Testis (tissue), 5 donors: ENCODE measurements at places on chromosomes 7 and 10. TPM values are rescaled to one million over a fixed set of nuclear protein-coding genes. Genes with fewer than 3 reads are reported as not detected.
A peak's percentile ranks its signal among the peaks of the same experiment; 100 is the strongest.

Gene PLAC9
- total RNA-seq: 20.7 TPM

Gene TCF7L2
- 23.3 TPM for total RNA-seq

GRCh38 chr10:33666686-33667480 lies 332.4 kb upstream of the NRP1 start:
- no peak for DNase-seq

DNA sequence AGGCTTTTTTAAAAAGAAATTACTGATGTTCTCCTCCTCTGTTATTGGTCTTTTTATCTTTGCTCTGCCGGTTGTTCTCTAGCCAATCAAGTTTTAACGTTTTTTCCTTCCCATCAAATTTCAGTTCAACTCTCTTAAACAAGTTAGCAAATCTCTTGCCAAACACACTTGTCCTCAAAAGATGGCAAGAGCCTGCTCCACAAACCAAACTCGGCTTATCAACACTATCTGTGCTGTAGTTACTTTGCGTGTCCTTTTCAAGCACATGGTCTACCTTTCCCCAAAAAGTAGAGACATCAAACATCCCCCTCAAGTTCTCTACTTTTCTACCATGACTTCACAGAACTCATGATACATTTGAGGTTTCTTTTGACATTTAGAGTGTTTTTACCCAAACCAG lies 71.3 kb downstream of the OSBPL3 start:
- DNase-seq: no peak

DNA sequence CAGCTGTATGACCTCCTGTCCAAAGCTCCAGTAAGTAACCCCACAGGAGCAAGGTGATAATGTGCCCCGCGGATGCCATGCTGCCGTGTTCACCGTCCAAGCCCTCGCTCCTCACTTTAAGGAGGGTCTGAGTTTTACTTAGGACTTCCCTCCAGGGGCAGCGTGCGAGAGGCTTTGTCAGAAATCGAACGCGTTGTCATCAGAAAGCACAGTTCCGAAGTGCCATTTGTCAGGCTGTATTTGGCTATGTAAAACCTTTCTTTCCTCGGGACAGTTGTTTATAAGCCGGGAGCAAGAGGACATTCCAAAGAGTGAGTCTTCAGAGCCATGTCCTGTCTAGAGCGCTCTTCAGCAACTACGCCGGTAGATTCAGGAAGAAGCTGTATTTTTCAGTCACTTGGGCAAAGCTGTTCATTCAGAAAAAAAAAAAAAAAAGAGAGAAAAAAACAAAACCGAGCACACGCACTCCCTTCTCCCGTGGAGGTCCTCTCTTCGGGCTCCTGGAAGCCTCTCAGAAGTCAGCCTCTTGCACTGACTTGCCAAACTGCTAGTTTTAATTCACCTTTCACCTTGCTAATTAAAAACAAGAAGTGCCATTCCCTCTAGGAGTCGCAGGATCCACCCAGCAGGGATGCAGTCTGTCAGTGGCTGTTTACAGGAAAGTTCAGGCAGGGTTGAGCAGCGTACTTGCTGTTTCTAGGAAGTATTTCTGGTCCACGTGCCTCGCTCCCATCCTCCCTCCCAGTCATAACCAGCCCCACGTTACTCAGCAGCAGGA lies at the start of gene SEMA3E:
SEMA3E (minus strand) TSS at position 676 of the 778 bp plus-strand sequence.
- peak; percentile 39 for DNase-seq

GRCh38 chr10:26310361-26310760 lies 93.8 kb downstream of the GAD2 start:
- no peak for DNase-seq

- DNase-seq: no peak
Measured at GRCh38 chr7:2138146-2138765, 94.5 kb downstream of the MAD1L1 start.

GRCh38 chr7:73520673-73521635 lies 1.1 kb downstream of the BAZ1B start:
- DNase-seq: no peak

DNA sequence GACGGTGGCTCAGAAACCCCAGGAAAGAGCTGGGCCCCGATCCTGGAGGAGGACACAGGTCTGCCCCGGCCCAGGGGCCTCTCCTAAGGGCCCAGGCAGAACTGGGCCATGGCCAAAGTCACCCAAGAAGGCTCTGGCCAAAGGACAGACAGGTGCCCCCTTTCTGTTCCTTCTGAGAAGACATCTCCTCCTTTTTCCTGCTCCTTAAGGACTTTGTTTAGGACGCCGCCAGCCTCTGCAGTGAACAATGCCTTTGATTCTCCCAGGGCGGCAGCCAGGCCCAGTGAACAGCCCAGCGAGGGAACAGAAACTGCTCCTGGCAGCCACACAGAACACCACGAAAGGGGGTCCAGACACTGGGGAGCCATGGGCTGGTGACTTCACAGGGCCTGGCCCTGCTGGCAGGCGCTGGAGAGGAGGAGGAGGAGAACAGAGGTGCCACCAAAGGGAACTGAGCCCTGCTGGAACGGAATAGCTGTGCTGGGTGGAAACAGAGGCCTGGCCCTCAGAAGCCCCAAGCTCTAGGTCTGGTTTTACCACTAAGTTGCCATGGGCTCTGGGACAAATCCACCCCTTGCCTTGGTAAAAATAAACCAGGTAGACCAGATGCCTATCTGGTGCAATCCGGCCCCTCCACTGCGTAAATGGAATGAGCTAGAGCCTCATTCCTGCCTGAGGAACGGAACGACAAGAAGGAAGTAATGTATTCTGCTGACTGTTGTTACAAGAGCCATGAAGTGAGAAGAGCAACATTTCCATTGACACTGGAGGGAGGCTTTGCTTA lies 163.3 kb upstream of the RHEB start:
- DNase-seq: no peak

GRCh38 chr7:151240942-151241754 lies 7.3 kb downstream of the SMARCD3 start:
- DNase-seq: no peak

- no peak for DNase-seq
Measured at GRCh38 chr10:62578301-62578700, 204.1 kb downstream of the ZNF365 start.

- no peak for DNase-seq
Measured at GRCh38 chr7:157863906-157864810, 527.4 kb downstream of the DNAJB6 start.

DNA sequence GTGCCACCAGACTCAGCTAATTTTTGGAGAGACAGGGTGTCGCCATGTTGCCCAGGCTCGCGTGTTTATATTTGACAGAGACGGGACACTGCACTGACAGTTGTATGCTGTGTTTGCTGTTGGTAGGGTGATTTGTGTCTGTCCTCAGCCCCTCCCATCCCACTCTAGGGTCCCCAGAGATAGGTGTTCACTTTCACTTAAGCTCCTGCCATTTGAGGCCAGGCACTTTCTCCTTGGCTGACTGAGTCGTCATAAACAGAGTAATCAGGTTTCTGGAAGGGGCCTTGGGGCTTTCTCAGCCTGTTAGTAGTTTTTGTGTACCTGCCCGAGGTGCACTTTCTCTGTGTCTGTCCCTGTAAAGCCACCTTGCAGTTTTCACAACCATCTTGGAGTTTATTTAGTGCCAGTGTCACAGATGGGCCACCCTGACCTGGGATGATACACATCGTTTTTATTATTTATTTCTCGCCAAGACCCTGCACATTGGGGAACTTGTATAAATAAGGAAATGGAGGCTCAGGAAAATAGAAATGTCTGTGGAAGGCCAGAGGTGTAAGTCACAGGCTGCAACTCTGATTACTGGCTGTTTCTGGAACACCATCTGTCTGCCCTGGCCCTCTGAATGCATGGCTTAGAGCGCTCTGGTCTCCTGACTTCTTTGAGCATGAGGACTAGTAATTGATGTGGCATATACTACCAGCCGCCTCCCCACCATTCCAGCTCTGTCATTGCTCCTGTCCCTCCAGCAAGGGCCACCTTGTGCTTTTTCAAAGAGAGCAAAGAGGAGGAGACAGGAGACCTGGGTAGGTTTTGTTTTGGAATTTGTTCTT lies 81.9 kb upstream of the PDCD4 start:
- DNase-seq: no peak

DNA sequence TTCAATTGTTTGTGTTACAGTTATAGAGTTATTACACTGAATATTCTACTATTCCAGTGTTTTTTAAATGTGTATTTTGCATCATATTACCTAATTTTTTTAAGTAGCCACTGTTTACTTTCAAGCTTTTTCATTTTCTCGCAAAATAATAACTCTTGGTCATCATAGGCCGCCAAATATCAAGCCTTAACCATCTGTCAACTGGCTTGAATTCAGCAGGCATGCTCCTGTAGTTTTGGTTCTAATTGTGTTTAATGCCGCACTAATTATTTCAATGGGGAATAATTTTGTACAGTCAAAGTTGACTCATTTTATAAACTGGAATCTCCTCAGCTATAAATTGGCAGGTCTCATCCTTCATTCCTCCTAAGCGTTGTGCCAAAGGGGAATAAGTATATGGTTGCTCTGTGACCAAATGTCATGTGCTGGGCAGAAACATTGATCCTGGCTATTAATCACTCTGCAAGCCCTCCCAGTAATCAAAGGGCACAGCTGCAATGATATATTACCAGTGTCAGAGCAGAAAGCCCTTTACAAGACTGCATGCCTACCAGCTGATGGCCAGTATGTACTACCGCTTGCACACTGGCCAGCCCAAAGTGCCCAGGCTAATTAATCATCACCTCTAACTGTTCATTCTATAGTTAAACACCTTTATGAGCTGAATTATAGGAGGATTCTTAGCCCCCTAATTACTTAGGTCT lies 74.8 kb downstream of the SKAP2 start:
- DNase-seq: no peak

DNA sequence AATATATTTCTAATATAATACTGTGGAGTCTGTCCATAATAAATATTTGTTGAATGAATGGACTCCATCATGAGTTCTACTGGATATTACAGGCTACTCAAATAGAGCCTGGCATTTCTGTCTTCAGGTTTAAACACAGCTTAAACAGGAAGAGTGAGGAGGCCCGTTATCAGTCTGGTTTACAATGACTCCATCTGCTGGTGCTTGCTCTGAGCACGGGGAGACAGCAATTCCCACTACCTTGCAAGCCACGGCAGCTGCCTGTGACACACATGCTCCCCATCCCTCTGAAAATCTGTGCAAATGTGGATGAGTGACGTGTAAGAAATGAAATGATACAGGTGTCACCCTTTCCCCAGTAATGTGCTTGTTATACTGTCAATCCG lies 293.5 kb upstream of the IMMP2L start:
- peak; percentile 48 for DNase-seq

- no peak for DNase-seq
Measured at GRCh38 chr7:92042056-92042737, 92.1 kb downstream of the CYP51A1 start.

DNA sequence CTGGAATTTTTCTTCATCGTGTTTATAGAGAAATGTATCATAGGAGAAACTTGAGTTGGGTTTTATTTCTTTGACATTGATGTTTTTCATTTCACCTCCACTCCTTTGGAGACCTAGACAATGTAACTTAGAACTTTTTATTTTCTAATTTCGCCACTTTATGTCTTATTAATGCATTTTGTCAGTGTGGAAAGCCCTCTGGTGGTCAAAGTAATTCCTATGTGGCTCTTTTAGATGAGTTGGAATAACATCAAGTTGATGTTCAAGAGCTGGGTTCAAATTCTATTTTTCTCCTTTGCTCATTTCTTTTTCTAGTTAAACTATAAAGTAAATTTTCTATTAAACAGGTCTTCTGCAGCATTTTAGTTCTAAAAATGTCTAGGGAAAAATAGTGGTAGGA lies 478.6 kb downstream of the LRMDA start:
- DNase-seq: peak; percentile 24

- no peak for DNase-seq
Measured at GRCh38 chr7:155103839-155104238, 33.7 kb downstream of the HTR5A start.

DNA sequence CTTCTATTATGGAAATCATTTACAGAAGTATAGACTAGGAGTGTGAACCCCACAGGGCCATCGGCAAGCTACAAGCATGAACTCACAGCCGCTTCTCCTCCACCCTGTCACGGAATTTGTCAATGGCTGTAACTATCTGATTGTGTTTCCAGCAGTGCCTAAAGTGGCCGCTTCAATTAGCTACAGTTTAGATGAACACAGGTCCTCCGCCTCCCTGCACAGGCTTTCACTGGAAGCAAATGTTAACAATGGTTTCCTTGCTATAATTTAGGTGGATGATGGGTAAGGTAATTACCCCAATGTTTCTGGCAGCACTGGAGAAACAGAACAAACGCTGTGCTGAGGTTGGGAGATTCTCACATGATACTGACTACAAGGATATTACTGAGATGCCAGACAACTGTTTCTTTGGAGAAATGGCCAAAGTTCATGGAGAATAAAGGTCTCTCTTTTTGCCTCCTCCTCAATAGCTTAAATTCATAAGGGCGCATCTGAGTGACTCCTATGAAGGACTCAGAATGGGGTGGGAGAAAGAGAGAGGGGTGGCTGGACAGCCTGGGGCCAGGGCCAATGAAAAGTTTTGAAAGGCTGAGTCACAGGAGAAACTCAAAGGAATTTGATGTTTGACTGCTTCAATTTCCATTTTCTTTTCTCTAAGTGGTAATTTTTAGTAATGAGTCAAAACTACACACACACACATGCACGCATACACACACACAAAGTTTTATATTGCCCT lies 78.9 kb downstream of the SVIL start:
- DNase-seq: no peak

- DNase-seq: no peak
Measured at GRCh38 chr7:133584956-133585668, 332.2 kb downstream of the EXOC4 start.

- DNase-seq: no peak
Measured at GRCh38 chr10:28298951-28299350, 3.9 kb downstream of the MPP7 start.

GRCh38 chr10:70410608-70411007 lies 6.7 kb downstream of the EIF4EBP2 start:
- no peak for DNase-seq

GRCh38 chr10:111146025-111146640 lies 69.3 kb downstream of the ADRA2A start:
- peak; percentile 59 for DNase-seq

DNA sequence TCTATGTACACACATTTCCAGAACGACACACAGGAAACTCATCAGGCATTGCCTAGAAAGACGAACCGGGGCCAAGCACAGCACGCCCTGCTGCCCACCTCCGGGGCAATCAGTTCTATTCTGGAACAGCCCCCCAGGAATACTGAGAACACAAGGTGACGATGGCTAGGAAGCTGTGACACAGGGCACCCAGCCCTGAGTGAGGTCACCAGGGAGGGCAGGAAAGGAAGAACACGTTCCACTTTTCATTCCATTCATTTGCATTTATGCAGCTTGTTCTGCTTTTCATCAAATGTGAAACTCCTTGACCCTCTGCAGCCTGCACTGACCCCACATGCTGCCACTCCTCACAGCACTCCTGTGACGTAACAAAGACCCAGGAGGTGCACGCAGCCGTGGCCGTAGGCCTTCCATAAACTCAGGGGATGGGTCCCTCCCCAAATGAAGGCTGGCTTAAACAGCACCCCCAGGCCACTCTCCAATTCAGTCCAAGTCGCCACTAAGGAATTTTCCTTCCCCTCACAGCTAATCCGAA lies 28.9 kb downstream of the MAD1L1 start:
- DNase-seq: no peak

DNA sequence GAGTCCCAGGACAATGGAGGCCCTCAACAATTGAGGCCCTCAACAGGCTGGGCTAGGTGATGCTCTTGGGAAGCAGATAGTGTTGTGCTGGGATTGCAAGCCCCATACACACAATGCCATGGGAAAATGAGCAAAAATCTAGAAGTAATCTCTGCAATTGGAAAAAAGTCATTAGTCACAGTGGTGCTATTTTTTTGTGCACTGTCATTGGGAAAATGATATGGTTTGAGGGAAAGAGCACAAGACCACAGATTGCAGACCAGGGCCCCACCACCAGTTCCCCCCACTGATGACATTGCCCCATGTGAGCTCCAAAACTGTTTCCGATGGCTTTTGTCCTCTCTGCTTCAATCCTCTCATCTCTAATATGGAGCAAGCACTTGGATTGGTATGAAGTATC lies 1.9 kb downstream of the KCTD7 start:
- no peak for DNase-seq
